Amniotic stem cell (primary cell): ENCODE measurements at places on chromosomes 1 and 21.

DNA sequence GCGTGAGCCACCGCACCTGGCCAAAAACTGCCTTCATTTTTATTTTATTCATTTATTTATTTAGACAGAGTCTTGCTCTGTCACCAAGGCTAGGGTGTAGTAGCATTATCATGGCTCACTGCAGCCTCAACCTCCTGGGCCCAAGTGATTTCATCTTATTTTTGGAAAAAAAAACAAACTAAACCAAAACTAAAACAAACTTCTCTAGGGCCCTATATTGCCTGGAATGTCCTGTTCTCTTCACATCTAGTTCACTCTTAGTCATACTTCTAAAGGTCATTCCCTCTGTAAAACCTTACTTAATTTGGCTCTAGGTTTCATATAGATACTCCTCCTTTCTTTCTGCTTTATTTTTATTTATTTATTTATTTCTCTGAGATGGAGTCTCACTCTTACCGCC is 15.6 kb downstream of the RPS27 start:
- DNase-seq = peak; percentile 42

- no peak for DNase-seq
These were observed 438 bp downstream of the MRPS6 start for GRCh38 chr21:34073749-34074282.

GRCh38 chr1:106224426-106224825 is 832.0 kb upstream of the PRMT6 start:
- no peak for DNase-seq

- no peak for DNase-seq
These were observed 21.9 kb downstream of the DLGAP3 start for GRCh38 chr1:34907487-34908090.

DNA sequence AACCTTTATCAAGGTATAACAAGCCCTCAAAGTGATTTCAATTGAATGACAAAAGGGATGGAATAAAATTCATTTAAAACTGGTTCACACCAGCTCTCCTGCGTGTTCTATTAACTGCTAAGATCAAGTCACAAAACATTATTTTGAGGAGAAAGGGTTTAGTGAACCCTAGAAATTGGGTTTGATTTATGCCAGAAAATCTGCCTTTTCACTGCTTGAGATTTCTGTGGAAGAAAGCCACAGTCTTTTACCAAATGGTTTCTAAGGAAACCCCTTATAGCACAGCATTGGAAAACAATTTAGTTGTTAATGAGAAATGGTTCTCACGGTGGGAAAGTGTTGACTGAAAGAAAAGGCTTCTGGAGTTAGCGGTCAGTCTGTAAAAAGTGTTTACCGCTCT is 43.6 kb upstream of the DPH5 start:
- DNase-seq = no peak

DNA sequence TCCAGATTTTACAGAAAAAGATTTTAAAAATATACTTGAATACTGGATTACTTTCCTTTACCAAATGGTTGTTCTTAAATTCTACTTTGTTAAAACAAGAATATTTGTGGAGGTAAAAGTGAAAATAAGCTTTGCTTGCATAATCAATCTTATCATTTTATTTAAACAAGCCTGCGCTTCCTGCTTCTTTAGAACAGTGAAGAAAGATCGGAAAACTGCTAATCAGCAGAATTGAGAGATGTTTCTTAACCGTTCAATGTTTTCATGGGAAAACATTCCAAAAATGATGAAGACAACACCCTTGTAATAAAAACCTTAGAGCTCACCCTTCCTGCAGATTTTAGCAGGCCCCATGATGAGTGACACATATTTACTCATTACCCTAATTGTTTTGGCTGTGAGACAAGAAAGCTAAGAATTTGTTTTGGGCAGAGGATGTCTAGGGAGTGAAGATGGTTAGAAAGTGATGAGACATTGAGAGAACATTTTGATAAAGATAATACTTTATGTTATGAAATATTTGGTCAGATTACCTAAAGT is 72.6 kb downstream of the TPR start:
- no peak for DNase-seq

GRCh38 chr1:80457409-80457808 is 1343.3 kb upstream of the ADGRL2 start:
- no peak for DNase-seq

GRCh38 chr1:115874904-115875303 is 34.0 kb upstream of the NHLH2 start:
- DNase-seq = no peak

- no peak for DNase-seq
These were observed 393 bp downstream of the BLZF1 start for GRCh38 chr1:169368406-169368769.

DNA sequence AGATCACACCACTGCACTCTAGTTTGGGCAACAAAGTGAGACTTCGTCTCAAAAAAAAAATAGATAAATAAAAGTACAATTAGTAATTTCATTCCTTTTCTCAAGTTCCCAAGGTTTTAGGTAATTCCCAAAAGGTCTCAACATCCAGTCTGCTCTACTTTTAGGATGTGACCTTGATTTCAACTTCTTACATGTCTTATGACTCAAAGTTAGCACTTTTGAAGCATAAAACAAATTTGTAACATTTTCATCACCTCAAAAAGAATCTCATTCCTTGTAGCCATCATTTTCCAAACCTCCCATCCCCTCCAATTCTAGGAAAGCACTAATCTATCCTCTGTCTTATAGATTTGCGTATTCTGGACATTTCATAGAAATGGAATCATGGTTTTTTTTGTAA is 32.2 kb downstream of the SNX27 start:
- no peak for DNase-seq

GRCh38 chr21:15614766-15615165 is 115.0 kb upstream of the USP25 start:
- no peak for DNase-seq

DNA sequence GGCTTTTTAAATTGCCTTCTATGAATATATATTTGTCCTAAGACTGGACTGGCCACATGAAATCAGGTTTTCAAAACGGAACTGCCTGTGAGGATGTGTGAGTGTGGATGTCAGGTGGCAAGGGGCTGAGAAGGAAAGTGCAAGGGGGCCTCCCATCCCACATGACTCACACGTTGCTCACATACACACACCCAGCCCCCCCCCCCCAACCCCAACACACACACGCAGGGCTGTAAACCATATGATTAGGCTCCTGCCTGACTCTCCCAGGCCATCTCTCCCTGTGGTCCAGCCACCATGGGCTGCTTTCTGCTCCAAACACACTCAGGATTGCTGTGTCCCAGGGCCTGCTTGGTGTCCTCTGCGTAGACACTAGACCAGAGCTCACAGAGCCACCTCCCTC is 22.4 kb downstream of the DEGS1 start:
- no peak for DNase-seq

DNA sequence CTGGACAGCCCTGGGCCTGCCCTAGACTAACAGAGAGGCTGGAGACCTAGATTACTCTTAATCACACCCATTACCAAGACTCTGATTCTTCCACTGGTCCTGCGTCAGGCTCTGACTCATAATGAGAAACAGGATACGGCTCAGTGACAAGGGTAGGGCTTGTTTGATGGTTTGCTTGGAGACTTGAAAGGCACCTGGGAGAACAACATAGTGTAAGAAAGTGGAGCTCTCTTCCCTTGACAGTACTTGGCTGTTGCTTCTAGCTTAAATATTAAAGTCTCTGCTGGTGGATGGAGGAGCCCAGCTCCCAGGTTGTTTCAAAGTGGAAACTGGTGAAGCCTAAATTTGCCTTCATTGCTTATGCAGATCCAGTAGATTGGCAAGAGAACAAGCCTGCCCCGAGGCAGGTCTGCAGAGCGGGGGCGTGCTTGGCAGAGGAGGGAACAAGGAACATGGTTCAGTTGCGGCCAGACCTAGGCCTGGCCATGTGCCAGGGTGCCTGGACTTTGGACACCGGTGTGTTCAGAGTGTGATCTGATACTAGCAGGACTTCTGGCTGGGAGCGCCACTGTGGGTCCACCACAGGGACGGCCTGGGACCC is 480.6 kb downstream of the CAMTA1 start:
- DNase-seq = peak; percentile 12

DNA sequence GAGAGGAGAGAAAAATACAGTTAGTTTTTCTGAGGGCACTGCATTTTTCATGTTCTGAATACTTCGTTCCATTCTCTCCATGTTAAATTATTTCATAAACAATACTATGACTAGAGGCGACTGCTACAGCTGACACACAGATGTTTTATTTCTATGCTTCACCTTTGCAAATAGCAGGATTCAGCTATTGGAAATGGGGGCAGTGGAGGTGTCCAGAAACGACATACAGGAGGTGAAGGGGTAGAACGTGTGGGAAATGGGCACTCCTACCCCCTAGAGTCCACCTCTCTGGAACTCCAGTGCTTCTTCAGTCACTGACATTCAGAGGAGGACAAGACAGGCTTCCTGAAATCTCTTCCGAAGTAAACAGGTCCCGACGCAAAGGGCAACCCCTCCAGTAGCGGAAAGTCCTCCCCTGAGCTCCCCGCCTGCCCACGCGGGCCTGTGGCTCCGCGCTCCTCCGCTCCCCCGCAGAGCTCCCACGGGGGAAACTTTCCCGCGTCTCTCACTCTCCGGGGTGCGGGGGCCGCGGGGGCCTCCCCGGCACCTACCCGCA is 480 bp downstream of the DPYD start:
- no peak for DNase-seq

GRCh38 chr1:40939320-40940059 is 40.0 kb upstream of the CTPS1 start:
- no peak for DNase-seq

DNA sequence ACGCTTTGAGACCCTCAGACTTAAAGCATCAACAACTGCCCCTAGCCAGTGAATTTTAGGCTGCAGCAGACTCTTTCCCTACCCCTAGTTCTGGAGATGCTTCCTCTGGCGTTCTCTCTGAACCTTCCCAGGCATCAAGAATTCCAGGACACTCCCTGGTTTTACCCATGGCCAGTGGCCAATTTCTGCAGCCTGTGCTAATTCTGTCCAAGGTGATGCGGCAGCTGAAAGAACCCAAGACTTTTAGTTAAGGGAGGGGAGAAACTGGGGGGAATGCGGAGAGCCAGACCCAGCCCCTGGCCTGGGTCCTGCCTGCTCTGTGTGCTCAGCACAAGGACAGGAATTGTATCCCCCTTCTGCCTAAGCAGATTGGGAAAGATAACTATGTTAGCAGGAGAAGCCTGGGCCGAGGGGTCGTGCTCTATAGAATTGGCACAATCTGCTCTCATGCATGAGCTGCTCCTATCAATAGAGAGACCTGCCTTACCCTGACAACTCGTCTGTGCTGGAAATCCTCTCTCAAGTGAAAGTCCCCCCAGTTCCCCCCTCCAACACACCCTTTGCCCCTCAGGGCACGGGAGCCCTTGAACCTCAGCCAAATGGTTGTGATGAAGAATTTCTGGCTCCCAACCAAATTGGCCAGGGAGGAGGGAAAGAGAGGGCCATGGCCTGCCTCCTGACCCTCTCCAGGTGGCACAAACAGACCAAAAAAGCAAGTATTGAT is 5.4 kb upstream of the GJA8 start:
- no peak for DNase-seq

- no peak for DNase-seq
These were observed 3.7 kb upstream of the DPT start for GRCh38 chr1:168732736-168733135.

- no peak for DNase-seq
These were observed 2.9 kb downstream of the IFI6 start for GRCh38 chr1:27668808-27669723.

GRCh38 chr1:66251546-66251945 is 282.4 kb upstream of the SGIP1 start:
- no peak for DNase-seq

- no peak for DNase-seq
These were observed 31.3 kb downstream of the SDCCAG8 start for GRCh38 chr1:243287123-243287460.

GRCh38 chr1:7899741-7900140 is 40.9 kb downstream of the TNFRSF9 start:
- no peak for DNase-seq

DNA sequence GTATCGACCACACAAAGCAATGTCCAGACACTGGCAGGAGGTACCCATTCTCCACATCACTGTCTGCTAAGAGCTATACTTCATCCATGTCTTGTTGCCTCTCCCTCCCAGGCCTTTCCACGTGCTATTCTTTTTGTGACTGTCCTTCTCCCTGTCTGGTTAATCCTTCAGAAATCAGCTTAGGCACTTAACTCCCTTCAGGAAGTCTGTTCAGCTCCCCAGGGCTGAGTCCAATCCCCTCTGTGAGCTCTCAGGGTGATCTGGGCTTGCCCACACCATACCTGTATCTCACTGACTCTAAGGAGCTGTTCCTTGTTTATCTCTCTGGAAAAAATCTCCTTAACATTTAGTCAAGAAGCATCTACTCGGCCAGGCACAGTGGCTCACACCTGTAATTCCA is 69.4 kb downstream of the NID1 start:
- DNase-seq = no peak

DNA sequence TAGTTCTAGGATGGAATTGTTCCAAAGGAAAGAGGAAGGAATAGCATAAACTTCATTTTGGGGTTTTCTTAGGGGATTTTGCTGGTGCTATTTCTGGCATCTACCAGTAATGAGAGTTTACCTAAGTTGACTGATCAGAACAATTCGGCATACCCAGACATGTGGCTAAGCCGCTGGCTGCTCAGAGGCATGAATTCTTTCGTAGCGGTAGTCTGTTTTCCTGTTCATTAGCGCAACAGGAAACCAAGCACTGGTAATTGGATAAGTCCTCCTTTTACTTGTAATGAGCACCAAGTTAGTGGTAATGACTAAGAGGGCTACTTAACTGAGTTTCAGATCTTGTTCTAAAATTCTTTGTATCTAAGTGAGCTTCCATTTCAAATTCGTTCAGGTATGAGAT is 38.6 kb downstream of the C21orf91 start:
- DNase-seq = no peak

DNA sequence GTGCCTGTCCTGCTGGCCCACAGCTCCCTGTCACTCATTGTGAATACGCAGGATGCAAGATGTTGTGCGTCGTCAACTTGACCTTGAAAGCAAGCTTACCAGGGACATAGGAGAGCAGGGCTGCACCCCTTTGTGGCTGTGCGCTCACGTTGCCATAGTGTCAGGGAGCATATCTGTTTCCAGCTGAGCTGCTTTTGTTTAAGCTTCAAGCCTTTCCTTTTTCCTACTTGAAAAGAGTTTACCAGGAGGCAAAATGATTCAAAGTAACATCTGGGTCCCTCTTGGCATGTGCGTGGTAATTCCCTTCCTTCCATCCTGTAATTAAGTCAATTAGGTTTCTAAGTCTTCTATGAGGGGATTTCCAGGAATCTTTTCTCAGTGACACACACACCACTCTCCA is 537.1 kb downstream of the AJAP1 start:
- no peak for DNase-seq

GRCh38 chr21:42235593-42235992 is 16.7 kb downstream of the ABCG1 start:
- no peak for DNase-seq

- no peak for DNase-seq
These were observed 48.1 kb upstream of the DAB1 start for GRCh38 chr1:57471995-57472394.

DNA sequence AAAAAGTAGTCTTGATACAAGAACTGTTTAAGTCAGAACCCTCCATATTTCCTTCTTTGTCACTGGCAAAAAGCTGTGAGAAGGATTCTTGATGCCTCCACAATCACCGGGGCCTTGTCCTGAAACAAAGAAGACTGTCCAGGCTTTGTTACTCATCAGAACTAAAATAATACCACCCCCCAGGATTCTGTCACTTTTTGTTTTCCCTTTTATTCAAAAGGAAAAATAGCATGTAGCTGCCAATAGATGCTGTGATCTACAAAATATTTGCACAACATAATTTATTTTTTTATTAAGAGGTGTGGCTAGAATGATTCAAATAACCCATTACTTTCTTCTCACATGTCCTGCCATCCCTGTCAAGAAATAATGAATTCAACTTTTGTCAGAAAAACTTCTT is 173.7 kb downstream of the LYPLAL1 start:
- DNase-seq = no peak
